ENCODE measurements at places on chromosomes 11 and 22. TPM values are rescaled to one million over a fixed set of nuclear protein-coding genes. Genes with fewer than 3 reads are reported as not detected.

The SOX10 gene
- 5.2 TPM for total RNA-seq

The NRXN2 gene
- total RNA-seq: 157 TPM

The GRIA4 gene
- 56.5 TPM for total RNA-seq

The CRYBB3 gene
- total RNA-seq: not detected

The ADM gene
- total RNA-seq: 14.5 TPM

The OR52A5 gene
- not detected for total RNA-seq

The CDC45 gene
- total RNA-seq: 0.49 TPM

The CD3E gene
- not detected for total RNA-seq

The RTN4R gene
- total RNA-seq: 7.6 TPM

The OR4A16 gene
- not detected for total RNA-seq

The ZBTB16 gene
- total RNA-seq: 8.4 TPM

The SLC25A1 gene
- total RNA-seq: 26.3 TPM

The OR51Q1 gene
- total RNA-seq: not detected

The SCGB1C1 gene
- total RNA-seq: not detected

The IGLL5 gene
- total RNA-seq: not detected

The SCGB1D2 gene
- not detected for total RNA-seq

The PRG3 gene
- total RNA-seq: not detected

The LDHAL6A gene
- total RNA-seq: 0.25 TPM

The MFRP gene
- total RNA-seq: not detected

The GDPD4 gene
- total RNA-seq: not detected

The SLC37A2 gene
- 1.2 TPM for total RNA-seq

The C11orf68 gene
- total RNA-seq: 13.8 TPM

The CHKA gene
- 31.0 TPM for total RNA-seq

The PLAAT4 gene
- 3.0 TPM for total RNA-seq

The CHID1 gene
- total RNA-seq: 17.5 TPM

The KCNQ1 gene
- 0.49 TPM for total RNA-seq

The OR52I2 gene
- not detected for total RNA-seq

The RAG2 gene
- not detected for total RNA-seq

The KRTAP5-11 gene
- not detected for total RNA-seq

The SLC22A25 gene
- total RNA-seq: under 0.01 TPM

The PLEKHB1 gene
- total RNA-seq: 14.3 TPM

The DNAJB7 gene
- total RNA-seq: not detected

The TMEM121B gene
- total RNA-seq: 15.5 TPM

The ART5 gene
- total RNA-seq: not detected

The DNAJC24 gene
- total RNA-seq: 13.5 TPM

The ASRGL1 gene
- 24.6 TPM for total RNA-seq

The XKR3 gene
- total RNA-seq: not detected

The AIFM3 gene
- 2.5 TPM for total RNA-seq

The H19 gene
- 6.6 TPM for total RNA-seq

The PRG2 gene
- total RNA-seq: not detected

The OLFML1 gene
- total RNA-seq: 1.2 TPM

The PACSIN3 gene
- total RNA-seq: 3.4 TPM

The B4GALNT4 gene
- total RNA-seq: 67.6 TPM

The PTPMT1 gene
- total RNA-seq: 16.2 TPM

The PRAME gene
- not detected for total RNA-seq

The MS4A14 gene
- not detected for total RNA-seq

The ROM1 gene
- total RNA-seq: 1.7 TPM

The SMPD1 gene
- 12.8 TPM for total RNA-seq

The NLRP14 gene
- 0.49 TPM for total RNA-seq

The MOV10L1 gene
- total RNA-seq: 2.5 TPM

All from temporal lobe (tissue), 4 donors.